ENCODE measurements at places on chromosomes 5 and 9. TPM values are rescaled to one million over a fixed set of nuclear protein-coding genes. Genes with fewer than 3 reads are reported as not detected.

GRCh38 chr9:111147041-111147440 lies 108.8 kb upstream of the LPAR1 start:
- no peak for DNase-seq

- DNase-seq, result peak; percentile 87
Observed at GRCh38 chr5:139711067-139711905, 63.1 kb downstream of the CXXC5 start.

GRCh38 chr5:88689668-88690408 lies 193.1 kb downstream of the MEF2C start:
- DNase-seq, result no peak

DNA sequence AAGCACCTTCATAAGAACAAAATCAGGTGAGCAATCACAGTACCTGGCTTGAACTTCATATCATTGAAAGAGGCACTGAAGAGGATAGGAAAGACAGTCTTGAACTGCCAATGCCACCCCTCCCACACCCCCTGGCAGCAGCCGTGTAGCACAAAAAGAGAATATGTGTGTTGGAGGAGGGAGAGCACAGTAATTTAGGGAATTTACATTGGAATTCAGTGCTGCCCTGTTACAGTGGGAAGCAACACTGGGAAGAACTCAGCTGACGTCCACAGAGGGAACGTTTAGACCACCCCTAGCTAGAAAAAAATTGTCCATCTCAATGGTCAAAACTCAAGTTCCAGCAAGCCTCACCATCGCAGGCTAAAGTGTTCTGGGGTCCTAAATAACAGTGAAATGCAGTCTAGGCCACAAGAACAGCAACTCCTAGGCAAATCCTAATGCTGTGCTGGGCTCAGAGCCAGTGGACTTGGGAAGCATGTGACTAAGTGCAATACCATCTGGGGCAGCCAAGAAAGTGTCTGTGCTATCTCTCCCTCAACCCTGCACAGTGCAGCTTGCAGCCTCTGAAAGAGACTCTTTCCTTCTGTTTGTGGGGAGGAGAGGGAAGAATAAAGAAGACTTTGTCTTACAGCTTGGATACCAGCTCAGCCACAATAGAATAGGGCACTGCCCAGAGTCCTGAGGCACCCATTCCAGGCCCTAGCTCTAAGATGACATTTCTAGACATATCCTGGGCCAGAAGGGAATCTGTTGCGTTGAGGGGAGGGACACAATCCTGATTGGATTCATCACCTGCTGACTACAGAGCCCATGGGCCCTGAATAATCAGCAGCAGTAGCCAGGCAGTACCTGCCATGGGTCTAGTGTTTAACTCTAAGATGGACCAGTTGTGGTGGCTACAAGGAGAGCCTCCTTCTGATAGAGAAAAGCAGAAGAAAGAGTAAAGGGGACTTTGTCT lies 62.1 kb upstream of the VLDLR start:
- DNase-seq, result peak; percentile 88

- no peak for DNase-seq
Observed at GRCh38 chr5:143574236-143574635, 170.8 kb upstream of the NR3C1 start.

Gene RNF130
- total RNA-seq, result 66.6 TPM
